GM23338 (cell line): ENCODE measurements at places on chromosomes 2 and 18. TPM values are rescaled to one million over a fixed set of nuclear protein-coding genes. Genes with fewer than 3 reads are reported as not detected.

The CCDC150 gene
- total RNA-seq = 30.2 and 56.3 TPM in 2 replicates

The SLC4A3 gene
- total RNA-seq = 5.6 and 6.8 TPM in 2 replicates

DNA sequence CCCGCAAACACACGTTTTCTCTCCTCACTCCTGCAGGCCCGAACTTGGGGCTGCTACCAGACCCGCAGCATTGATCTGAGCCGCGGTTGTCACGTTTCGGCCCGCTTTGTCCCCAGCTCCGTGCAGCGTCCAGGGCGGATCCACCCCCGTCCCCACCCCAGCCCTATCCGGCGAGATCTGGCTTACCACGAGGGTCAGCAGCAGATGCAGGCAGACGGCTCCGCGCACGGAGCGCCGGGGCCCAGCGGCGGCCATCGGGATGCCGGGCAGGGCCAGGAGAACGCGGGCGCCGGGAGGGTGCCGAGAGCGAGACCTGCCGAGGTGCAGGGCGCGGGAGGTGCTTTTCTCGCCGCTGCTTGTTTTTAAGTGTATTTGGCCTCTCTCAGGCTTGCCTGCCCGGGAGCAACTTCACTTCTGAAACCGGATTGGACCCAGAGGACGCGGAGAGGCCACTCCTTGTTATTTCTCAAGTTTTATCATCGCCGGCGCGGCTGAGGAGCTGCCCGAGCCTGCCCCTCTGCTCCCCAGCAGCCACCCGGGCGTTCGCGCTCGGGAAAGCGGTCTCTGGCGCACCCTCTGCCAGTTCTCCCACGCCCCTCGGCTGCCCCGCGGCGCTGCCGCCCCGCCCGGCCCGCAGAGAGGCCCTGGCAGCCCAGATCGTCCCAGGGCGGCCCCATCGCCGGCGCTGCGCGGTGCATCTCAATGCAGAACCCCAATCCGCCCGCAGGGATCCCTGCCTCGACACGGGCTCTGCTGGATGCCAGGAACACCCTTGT is at the start of gene DSC3:
Gene DSC3, minus strand, starts transcription at position 337 of the 776 bp plus-strand sequence. Its CDS starts 82 bp downstream, at position 255.
- H3K4me1 ChIP-seq = peaks cover 24% of the 10 kb centered on the region
- H3K4me3 ChIP-seq = peak within 1 kb of the TSS; percentile 71
- H3K27me3 ChIP-seq = peaks cover 73% of the 10 kb centered on the region
- peak; percentile 73 for DNase-seq
- no peaks in the 10 kb centered on the region for H3K36me3 ChIP-seq

DNA sequence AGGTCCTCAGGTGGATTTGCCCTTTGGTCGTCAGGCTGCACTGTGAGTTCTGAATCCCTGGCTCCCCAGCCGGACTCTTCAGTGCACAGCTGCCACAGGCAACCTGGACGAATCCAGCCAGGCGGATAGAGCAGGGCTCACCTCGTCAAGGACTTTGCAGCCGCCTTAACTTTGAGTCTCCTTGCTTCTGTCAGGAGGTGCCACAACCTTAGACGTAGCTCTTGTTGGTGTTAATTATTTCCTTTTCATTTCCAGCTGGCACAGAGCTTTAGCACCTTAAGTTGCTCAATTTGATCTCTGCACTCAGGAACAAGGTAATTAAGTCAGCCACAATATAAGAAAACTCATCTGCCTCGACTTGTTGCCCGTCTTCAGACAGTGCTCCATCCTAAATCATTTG is 17.7 kb downstream of the SMIM21 start:
- H3K36me3 ChIP-seq = no peaks in the 10 kb centered on the region
- H3K27me3 ChIP-seq = no peaks in the 10 kb centered on the region
- H3K4me3 ChIP-seq = no peak overlapping the region
- no peak overlapping the region for H3K27ac ChIP-seq

- H3K27me3 ChIP-seq = no peaks in the 10 kb centered on the region
- no peak for DNase-seq
- no peak overlapping the region for H3K4me3 ChIP-seq
These were observed 3.6 kb upstream of the NCL start for GRCh38 chr2:231467613-231468530.

DNA sequence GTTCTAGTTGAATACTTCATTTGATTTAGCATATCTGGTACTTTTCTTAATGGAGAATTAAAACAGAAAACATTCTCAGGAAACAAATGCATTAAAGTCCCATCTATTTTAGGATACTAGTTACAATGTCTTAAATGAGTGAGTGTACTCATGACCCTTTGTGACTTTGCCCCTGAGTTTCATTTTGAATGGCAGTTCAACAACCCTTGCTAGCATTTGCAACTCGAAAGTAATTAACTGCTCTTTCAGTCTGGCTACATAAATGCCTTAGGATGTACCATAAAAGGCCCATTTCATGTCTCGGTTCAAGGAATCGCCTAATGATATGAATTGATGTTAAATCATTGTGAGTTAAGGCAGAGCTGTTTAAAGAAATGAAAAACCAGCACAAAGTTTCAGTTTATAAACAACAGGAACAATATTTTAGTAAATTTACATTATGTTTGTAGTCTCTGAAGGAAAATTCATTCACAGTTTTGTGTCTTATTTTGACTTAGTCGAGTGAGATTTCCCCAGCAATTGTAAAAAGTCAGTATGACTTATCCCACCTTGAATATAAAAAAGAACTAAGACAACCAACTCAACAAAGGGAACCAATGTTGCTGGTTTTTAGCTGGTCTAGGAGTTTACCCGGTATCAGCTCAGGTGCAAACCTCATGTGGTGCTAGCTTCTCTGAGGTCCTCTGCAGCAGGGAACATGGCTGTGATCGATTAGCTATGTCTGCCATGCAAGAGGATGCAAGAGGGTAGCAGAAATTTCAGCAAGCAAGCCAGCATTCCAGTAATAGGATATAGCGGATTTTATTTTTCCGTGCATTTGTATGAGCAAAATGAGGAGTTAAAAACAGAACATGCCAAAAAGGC is 386.2 kb downstream of the PTPRM start:
- no peaks in the 10 kb centered on the region for H3K27me3 ChIP-seq
- H3K4me3 ChIP-seq = no peak overlapping the region
- DNase-seq = no peak
- no peak overlapping the region for H3K27ac ChIP-seq
- no peaks in the 10 kb centered on the region for H3K36me3 ChIP-seq

- H3K27ac ChIP-seq = no peak overlapping the region
- no peak overlapping the region for H3K4me3 ChIP-seq
- 0 out of 2 replicates have a peak, but pooled peaks cover 7% of the 10 kb centered on the region for H3K4me1 ChIP-seq
- no peak for DNase-seq
- H3K36me3 ChIP-seq = no peaks in the 10 kb centered on the region
- no peaks in the 10 kb centered on the region for H3K27me3 ChIP-seq
These were observed 39.7 kb downstream of the COLEC12 start for GRCh38 chr18:460791-461190.

DNA sequence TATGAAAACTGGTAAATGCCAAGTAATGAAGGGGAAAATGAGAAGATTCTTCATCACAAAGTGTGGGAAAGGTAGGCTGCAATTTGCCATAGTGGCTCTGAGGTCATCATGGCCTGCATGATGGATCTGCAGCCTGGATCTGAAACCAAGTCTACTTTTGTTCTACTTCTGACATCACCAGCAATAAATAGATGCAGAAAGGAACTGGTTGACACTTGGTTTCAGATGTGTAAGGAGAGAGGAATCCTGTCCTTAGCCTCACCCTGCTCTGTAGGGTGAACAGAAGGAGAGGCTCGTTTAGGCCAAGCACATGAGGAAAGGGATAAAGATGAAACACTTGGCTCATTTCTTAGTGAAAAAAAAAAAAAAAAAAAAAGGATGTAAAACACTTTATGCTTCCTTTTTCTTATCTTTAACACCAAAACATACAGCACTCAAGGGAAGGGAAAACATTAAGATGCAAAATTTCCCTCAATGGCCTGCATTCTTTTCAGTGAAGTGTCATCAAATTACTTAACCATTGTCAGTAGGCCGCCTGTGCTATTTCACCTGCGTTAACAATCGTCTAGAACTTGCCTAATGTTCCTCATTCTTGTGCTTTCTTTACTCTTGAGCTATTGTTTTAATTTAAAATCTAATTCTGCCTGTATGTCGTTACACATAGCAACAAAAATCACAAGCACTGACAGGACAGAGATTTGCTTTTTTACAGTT is 3.9 kb downstream of the NEB start:
- H3K27ac ChIP-seq = peak overlapping the region; percentile 78
- H3K4me1 ChIP-seq = peaks cover 61% of the 10 kb centered on the region
- H3K27me3 ChIP-seq = no peaks in the 10 kb centered on the region
- no peaks in the 10 kb centered on the region for H3K36me3 ChIP-seq

- peak; percentile 40 for DNase-seq
- no peaks in the 10 kb centered on the region for H3K27me3 ChIP-seq
- no peak overlapping the region for H3K4me3 ChIP-seq
These were observed 1160.7 kb downstream of the CNTNAP5 start for GRCh38 chr2:125185691-125186270.

- DNase-seq = no peak
- H3K27me3 ChIP-seq = no peaks in the 10 kb centered on the region
- no peak overlapping the region for H3K27ac ChIP-seq
- no peaks in the 10 kb centered on the region for H3K36me3 ChIP-seq
These were observed 321.2 kb upstream of the CDH7 start for GRCh38 chr18:65429601-65430000.

DNA sequence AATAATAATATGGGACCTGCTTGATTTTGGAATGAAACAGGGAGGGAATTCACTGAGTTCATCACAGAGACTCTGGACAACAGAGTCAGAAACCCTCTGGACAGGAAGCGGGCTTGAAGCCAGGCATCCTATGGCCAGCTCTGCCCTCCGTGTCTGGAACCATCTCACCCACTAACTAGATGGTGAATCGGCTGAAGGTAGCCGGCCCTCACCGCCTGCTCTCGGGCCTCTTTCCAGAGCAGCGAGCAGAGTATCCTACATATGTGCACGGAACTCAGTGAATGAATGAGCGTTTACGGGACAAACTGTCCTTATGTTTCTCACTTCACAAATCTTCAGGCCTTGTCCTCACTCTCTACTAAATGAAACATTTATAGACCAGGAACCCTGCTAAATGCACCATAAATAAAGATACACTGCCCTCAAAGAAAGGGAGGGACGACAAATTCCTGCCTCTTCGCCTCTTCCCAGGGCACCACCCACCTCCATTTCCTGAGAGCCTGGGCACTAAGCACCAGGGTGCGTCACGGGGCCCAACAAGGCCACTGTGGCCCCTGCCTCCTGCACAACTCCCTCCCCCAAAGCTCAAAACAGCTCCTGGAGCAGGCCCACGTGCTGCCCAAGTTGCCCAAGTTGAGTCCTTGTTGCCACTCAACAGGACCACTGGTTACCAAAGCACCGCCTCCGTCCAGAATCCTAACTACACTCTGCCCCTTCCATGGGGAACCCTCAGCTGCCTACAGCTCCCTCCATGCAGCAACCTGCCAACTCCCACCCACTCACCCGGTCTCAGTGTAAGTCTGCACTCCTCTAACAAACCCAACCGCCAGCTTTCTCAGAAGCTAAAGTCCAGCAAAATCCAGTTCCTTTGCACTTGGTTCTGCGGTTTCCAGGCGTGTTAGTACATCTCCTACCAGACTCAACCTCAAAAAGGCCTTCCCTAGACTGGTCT is 1.7 kb downstream of the TBC1D8 start:
- H3K36me3 ChIP-seq = no peaks in the 10 kb centered on the region
- peak; percentile 32 for DNase-seq
- H3K27ac ChIP-seq = no peak overlapping the region
- H3K4me3 ChIP-seq = peak overlapping the region; percentile 97
- H3K4me1 ChIP-seq = peaks cover 65% of the 10 kb centered on the region

GRCh38 chr2:122179492-122180165 is 424.2 kb downstream of the TSN start:
- no peak overlapping the region for H3K27ac ChIP-seq
- no peaks in the 10 kb centered on the region for H3K36me3 ChIP-seq
- no peak overlapping the region for H3K4me3 ChIP-seq
- H3K27me3 ChIP-seq = no peaks in the 10 kb centered on the region

DNA sequence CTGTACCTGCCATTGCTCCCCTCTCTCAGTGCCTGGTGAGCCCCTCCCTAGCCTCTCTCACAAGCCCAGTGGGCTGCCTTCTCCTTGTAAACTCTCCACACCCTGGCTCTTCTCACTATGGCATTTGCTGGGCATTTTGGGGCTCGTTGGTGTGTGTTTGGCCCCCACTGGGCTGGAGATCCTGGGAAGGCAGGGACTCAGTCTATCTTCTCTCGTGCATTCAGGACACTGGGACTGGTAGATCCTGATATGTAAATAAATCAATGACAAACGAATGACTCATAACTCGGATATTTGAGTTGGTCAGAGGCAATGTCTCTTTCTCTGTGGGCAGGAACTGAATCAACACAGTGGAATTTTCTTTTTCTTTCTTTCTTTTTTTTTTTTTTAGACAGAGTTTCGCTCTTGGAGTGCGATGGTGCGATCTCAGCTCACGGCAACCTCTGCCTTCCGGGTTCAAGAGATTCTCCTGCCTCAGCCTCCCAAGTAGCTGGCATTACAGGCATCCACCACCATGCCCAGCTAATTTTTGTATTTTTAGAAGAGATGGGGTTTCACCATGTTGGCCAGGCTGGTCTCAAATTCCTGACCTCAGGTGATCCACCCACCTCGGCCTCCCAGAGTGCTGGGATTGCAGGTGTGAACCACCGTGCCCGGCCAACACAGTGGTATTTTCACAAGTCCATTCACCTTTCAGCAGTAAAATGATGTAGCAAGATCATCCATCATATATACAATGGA is 144.6 kb upstream of the SPRED2 start:
- H3K4me1 ChIP-seq = 0 out of 2 replicates have a peak, but pooled peaks cover 9% of the 10 kb centered on the region
- H3K36me3 ChIP-seq = no peaks in the 10 kb centered on the region
- no peak overlapping the region for H3K27ac ChIP-seq
- DNase-seq = peak; percentile 22
- no peaks in the 10 kb centered on the region for H3K27me3 ChIP-seq

GRCh38 chr2:143575340-143575739 is 446.1 kb downstream of the ARHGAP15 start:
- no peak overlapping the region for H3K27ac ChIP-seq
- peaks cover 7% of the 10 kb centered on the region for H3K4me1 ChIP-seq
- no peaks in the 10 kb centered on the region for H3K27me3 ChIP-seq
- peak; percentile 61 for DNase-seq
- no peak overlapping the region for H3K4me3 ChIP-seq

DNA sequence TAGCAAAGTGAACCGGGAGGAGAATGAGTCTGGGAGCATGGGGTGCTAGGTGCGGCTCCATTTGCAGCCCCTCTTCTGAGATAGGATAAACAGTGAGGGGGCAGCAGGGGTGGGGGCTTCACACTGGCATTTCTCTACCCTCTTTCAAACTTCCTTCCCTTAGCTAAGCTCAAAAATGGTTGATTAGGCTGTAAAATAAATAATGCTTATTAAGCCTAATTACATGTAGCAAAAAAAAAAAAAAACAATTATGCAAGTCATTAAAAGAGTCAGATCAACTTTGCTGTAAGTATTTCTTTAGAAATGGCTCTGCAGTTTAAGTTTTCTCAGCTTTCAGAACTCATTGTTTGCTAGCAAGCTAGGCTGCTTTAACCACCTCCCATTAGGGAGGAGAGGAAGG is 182.7 kb upstream of the FBXO11 start:
- H3K27ac ChIP-seq = no peak overlapping the region
- H3K4me1 ChIP-seq = no peaks in the 10 kb centered on the region
- DNase-seq = no peak
- H3K36me3 ChIP-seq = peaks cover 15% of the 10 kb centered on the region
- H3K27me3 ChIP-seq = no peaks in the 10 kb centered on the region
- H3K4me3 ChIP-seq = no peak overlapping the region
